Thyroid gland (tissue), 4 donors: ENCODE measurements at places on chromosomes 16 and 17. TPM values are rescaled to one million over a fixed set of nuclear protein-coding genes. Genes with fewer than 3 reads are reported as not detected.

The RPL19 gene
- total RNA-seq, result 2,106 TPM

The C16orf54 gene
- total RNA-seq, result 0.83 TPM

The TMED6 gene
- 4.1 TPM for total RNA-seq

GRCh38 chr17:10156948-10157607 lies 41.3 kb downstream of the GAS7 start:
- H3K4me1 ChIP-seq, result no peaks in the 10 kb centered on the region
- H3K4me3 ChIP-seq, result no peak overlapping the region
- DNase-seq, result no peak
- H3K27ac ChIP-seq, result peak overlapping the region; percentile 24
- no peaks in the 10 kb centered on the region for H3K27me3 ChIP-seq

DNA sequence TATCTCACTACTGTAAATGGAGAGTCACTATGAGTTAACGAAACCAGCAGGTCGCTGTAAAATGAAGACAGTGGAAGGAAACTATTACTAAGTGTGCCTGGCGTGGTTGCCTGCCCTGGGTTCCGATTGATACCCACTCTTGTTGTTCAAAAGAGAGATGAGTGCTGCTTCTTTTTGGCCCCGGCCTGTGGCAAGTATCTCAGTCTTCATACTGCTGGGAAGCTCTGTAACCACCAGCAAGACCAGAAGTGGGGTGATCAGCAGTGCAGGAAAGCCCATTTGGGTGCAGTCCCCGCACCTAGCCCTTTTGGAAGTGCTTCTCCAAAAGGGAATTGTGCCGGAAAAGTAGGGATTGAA lies 104.5 kb downstream of the SNX29 start:
- no peaks in the 10 kb centered on the region for H3K27me3 ChIP-seq
- no peak overlapping the region for H3K4me3 ChIP-seq
- DNase-seq, result no peak

GRCh38 chr17:7915179-7915610 lies 894 bp downstream of the RNF227 start:
- H3K4me1 ChIP-seq, result peaks cover 17% of the 10 kb centered on the region
- H3K36me3 ChIP-seq, result peaks cover 19% of the 10 kb centered on the region
- peak overlapping the region; percentile 37 for H3K27ac ChIP-seq

DNA sequence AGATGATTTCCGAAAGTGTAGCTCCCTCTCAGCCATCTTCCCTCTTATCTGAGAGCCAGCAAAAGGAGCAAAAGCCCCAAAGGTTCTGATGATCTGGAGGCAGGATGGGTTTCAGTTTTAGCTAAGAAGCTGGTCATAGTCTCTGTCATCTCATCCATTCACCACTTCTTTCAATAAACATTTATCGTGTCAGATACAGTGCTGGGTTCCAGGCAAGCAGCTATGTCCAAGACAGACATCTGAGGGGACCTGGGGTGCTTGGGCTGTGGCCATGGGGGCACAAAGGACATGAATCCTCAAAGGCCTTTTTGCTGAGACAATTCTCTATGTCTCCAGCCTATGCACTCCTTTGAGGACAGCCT lies 1.0 kb upstream of the ETV4 start:
- H3K27me3 ChIP-seq, result no peaks in the 10 kb centered on the region
- DNase-seq, result no peak
- H3K36me3 ChIP-seq, result no peaks in the 10 kb centered on the region
- H3K4me3 ChIP-seq, result no peak overlapping the region

- no peak overlapping the region for H3K4me3 ChIP-seq
- no peaks in the 10 kb centered on the region for H3K27me3 ChIP-seq
- H3K27ac ChIP-seq, result no peak overlapping the region
- H3K36me3 ChIP-seq, result no peaks in the 10 kb centered on the region
Measured at GRCh38 chr17:57338257-57338914, 82.1 kb downstream of the MSI2 start.

DNA sequence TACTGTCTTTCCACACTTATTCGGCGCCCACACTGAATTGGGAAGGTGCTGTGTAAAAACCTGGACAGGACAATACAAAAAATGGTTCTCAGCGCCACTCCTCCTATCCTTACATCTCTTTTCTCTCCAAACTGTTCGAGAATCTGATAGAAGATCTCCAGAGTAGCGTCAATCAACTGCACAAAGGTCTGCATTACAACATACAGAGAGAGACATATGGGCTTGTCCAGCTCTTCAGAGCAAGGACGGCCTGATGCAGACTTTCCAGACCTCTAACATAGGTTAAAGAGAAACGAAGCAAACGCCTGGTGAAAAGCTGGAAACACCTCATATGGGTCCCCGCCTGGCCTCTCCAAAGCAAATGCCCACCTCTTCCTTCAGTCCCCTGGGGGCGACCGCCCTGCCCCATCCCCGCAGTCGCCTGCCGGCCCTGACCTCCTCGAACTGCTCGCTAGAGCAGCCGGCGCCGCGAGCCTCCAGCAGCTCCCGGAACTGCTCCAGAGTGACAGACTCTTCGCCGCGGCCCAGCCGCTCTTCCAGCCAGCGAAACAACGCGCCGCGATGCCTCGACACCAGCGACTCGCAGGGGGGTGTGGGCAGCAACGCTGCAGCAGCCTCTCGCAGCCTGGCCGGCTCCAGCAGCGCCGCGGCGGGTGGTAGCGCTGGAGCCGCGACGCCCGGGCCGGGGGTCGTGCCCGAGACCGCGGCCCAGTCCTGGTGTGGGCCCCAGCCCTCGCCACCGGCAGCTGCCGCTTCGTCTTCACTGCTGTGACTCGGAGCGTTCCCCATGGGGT lies 526 bp downstream of the ZZEF1 start:
- H3K4me3 ChIP-seq, result peak overlapping the region; percentile 30
- H3K36me3 ChIP-seq, result no peaks in the 10 kb centered on the region
- H3K4me1 ChIP-seq, result peaks cover 38% of the 10 kb centered on the region
- peak overlapping the region; percentile 99 for H3K27ac ChIP-seq
- H3K27me3 ChIP-seq, result no peaks in the 10 kb centered on the region
- DNase-seq, result peak; percentile 28

- no peak overlapping the region for H3K4me3 ChIP-seq
- H3K27me3 ChIP-seq, result no peaks in the 10 kb centered on the region
- H3K4me1 ChIP-seq, result peaks cover 10% of the 10 kb centered on the region
Measured at GRCh38 chr16:79288066-79288465, 312.5 kb downstream of the MAF start.

DNA sequence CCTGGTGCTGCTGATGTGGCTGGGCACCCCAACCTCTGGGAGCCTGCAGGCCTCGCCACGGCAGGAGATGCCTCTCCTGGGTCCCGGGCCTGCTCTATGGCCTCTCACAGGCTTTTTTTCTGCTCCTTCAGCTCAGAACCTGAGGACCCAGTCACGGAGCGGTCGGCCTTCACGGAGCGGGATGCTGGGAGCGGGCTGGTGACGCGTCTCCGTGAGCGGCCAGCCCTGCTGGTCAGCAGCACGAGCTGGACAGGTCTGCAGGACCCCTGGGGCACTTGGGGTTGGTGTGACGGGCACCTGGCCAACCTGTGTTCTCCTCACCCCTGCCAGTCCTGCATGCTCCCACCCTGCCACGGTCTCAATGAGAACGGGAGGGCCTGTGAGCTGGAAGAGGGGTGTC lies 7.0 kb downstream of the ALG1 start:
- H3K36me3 ChIP-seq, result peaks cover 15% of the 10 kb centered on the region
- no peak for DNase-seq
- no peak overlapping the region for H3K4me3 ChIP-seq
- no peaks in the 10 kb centered on the region for H3K27me3 ChIP-seq
- no peaks in the 10 kb centered on the region for H3K4me1 ChIP-seq

DNA sequence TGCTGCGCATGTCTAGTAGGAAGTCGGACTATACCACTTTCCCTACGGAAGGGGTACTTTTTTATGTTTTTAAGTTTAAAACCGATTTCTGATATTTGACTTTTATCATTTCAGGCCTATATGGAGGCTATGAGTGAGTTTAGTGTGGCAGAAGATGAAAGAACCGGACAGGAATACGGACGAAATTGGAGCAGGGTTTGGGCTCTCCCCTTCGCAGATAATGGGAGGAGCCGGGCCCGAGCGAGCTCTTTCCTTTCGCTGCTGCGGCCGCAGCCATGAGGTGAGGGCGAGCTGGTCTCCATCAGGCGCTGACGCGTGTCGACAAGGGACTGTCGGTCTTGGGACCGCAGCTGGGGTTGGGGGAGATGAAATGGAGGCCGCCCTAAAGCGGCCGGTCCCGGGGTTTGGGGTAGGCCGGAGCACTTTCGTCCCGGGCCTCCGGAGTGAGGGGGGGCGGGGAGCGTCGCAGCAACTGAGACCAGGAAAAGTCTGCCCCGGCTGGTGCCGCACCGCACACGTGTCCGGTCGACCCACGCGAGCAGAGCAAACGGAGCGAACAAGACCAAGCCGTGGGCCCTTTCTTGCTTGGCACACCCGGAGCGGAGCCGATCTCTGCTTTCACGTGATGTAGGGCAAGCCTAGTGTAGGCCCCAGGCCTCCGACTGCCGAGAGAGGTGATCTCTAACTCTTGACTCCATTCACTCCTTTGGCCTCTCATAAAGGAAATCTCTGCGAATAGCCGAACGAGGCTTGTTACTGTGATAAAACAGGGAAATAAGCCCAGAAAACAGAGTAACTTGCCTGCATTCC lies at the start of gene RPL19:
Gene RPL19, plus strand, starts transcription at position 214 of the 810 bp plus-strand sequence. Its CDS starts 62 bp downstream, at position 276.
- peaks cover 39% of the 10 kb centered on the region for H3K4me1 ChIP-seq
- H3K36me3 ChIP-seq, result peaks cover 40% of the 10 kb centered on the region
- H3K4me3 ChIP-seq, result peak within 1 kb of the TSS; percentile 75
- peak within 1 kb of the TSS; percentile 100 for H3K27ac ChIP-seq

DNA sequence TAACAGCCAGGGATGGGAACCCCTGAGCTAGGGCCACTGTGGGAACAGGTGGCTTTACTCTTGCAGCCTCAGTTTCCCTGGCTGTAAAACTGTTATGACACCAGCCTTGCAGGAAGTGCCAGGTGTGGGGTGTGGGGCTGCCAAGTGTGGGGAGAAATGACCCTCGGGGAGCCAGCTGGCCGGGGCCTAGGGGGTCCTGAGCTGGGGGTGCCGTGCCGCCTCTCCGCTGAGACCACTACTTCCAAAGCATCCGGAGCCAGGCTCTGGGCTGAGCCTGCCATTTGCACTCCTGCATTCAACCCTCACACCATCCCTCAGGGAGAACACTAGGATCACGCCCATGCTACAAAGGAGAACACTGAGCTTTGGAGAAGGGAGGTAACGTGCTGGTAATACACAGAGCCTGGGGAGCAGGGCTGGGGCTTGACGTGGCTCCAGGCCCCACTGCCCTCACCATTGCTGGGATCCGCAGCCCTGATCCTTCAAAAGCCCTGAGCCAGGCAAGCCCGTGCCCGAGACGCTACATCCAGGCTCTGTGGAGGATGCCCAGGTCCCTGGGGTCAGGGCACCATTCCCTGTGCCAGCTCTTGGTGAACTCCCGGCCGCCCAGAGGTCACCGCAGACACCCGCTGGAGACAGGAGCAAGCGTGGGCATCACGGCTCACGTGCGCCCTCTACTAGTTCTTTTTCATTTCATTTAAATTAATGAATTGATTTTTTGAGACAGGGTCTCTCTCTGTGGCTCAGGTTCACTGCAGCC lies 28.8 kb upstream of the GINS2 start:
- H3K27me3 ChIP-seq, result no peaks in the 10 kb centered on the region
- no peak overlapping the region for H3K4me3 ChIP-seq
- no peaks in the 10 kb centered on the region for H3K36me3 ChIP-seq
- DNase-seq, result peak; percentile 72

GRCh38 chr16:23317266-23317661 lies 15.2 kb downstream of the SCNN1B start:
- H3K27me3 ChIP-seq, result no peaks in the 10 kb centered on the region
- H3K36me3 ChIP-seq, result no peaks in the 10 kb centered on the region
- H3K4me3 ChIP-seq, result no peak overlapping the region
- peak overlapping the region; percentile 27 for H3K27ac ChIP-seq
- DNase-seq, result peak; percentile 65
- H3K4me1 ChIP-seq, result peaks cover 44% of the 10 kb centered on the region

DNA sequence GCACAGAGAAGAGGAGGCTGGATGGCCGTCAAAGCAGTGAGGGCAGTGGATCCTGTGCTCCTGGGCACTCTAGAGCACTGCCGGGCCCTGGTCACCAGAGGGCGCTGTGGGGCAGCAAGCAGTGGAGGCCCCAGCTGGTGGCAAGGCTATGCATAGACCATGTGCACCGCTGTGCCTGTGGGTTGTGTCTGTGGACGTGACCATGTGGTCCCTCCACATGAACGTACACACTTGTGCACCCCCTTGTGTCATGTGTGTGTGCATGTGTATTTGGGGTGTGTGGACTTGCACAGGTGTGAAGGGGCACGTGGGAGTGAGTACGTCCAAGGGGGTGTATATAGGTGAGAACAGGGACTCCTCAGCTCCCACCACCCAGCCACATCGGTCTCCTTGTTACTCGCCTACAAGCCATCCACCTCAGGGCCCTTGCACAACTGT lies 4.4 kb upstream of the MAP2K3 start:
- peak; percentile 88 for DNase-seq
- H3K27ac ChIP-seq, result no peak overlapping the region
- no peaks in the 10 kb centered on the region for H3K27me3 ChIP-seq
- H3K4me1 ChIP-seq, result peaks cover 38% of the 10 kb centered on the region
- no peak overlapping the region for H3K4me3 ChIP-seq

- no peak within 1 kb of the TSS for H3K27ac ChIP-seq
- H3K4me3 ChIP-seq, result no peak within 1 kb of the TSS
- no peaks in the 10 kb centered on the region for H3K27me3 ChIP-seq
- no peak for DNase-seq
- H3K4me1 ChIP-seq, result no peaks in the 10 kb centered on the region
Measured at GRCh38 chr17:57745242-57745641, at the start of gene CCDC182. Gene CCDC182 (minus strand): TSS chr17:57745299. CDS start chr17:57745272, 27 bp downstream.

- DNase-seq, result peak; percentile 2
- no peak overlapping the region for H3K27ac ChIP-seq
- no peaks in the 10 kb centered on the region for H3K4me1 ChIP-seq
- H3K27me3 ChIP-seq, result no peaks in the 10 kb centered on the region
- H3K4me3 ChIP-seq, result no peak overlapping the region
Measured at GRCh38 chr16:50304467-50305440, 38.4 kb downstream of the ADCY7 start.

DNA sequence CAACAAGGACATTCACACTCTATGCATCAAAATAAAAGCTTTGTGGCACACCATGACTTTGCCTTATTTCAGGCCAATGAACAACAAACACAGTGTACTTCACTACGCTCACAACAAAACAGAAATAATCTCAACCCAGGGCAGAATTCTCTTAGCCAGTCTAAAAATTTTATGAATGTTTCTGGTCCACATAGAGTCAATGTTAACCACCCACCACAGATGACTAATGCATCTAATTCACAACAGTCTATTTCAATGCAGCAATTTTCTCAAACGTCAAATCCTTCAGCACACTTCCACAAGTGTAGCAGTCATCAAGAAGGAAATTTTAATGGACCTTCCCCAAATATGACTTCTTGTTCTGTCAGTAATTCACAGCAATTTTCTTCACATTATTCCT lies 101.7 kb downstream of the CHD9 start:
- no peak for DNase-seq
- H3K36me3 ChIP-seq, result peaks cover 11% of the 10 kb centered on the region
- no peak overlapping the region for H3K4me3 ChIP-seq
- H3K4me1 ChIP-seq, result peaks cover 9% of the 10 kb centered on the region
- no peak overlapping the region for H3K27ac ChIP-seq

GRCh38 chr17:44187131-44187899 lies 543 bp downstream of the TMUB2 start:
- peaks cover 13% of the 10 kb centered on the region for H3K4me1 ChIP-seq
- no peaks in the 10 kb centered on the region for H3K27me3 ChIP-seq
- peak overlapping the region; percentile 90 for H3K27ac ChIP-seq
- peak overlapping the region; percentile 72 for H3K4me3 ChIP-seq
- DNase-seq, result peak; percentile 38
